ENCODE measurements at places on chromosomes 6 and 20.

DNA sequence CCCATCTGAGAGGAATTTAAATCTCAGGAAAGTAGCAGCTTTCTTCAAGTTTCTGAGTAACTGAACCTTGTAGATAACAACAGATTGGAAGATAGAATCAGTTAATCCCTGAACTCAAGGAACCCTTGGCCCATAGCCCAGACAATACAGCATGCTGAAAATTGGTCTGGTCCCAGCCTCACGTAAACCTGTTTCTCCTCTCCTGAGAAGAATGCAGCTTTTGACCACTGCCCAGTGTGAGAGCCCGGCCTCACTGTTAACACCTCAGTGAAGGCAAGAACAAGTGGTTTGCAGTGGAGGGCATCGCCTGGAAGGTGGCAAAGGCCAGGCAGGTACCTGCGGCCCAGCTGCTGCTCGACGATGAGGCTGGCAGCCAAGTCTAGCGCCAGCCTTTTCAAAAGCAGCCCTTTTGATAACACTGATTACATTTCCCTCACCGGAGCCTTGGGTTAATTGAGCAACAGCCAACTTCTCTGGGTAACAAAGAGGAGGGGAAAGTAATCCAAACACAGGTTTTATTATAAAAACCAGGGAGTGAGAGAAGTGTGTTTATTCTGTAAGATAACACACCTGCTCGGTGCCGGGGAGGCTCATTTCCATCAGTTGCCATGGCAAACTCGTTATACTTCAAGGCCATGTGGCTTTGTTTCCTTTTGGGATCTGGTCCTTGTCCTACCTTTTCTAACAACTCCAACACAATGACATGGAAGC lies 54.0 kb downstream of the TRAF3IP2 start:
- peak; percentile 9 for DNase-seq

- no peak for DNase-seq
Measured at GRCh38 chr6:116881236-116881635, 4.2 kb downstream of the RFX6 start.

DNA sequence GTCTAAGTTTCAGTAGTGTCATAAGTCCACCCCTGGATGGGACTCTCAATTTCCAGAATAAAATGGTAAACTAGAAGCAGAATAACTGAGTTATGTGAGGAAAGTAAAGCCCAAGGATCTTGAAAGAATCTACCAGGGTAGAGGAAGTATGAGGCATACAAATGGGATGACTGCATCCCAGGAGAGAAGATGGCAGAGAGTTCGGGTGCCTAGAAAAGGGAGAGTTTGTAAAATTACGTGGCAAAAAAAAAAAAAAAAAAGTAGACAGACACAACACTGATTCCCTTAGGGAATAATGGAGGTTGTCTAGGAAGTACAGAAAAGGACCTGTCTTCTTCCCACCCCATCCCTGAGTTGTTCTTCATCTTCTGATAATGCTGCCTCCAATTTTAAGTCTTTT lies 3.4 kb downstream of the GABBR1 start:
- DNase-seq: no peak

DNA sequence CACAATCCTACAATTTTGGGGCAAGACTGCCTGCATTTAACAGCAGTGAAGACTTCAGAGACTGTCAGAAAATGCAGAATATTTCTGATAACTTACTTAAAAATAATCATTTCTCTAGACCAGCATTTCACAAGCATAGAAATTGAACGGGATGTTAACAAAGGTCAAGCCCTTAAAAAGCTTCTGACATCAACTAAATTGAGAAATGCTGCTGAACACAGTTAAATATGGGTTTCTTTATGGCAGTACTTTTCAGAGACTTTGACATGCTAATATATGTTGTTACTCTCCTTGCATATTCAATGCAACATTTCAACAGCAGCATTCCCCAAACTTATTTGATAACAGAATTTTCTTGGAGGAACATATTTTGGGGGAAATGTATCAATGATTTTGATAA lies 84.5 kb downstream of the KIF13A start:
- no peak for DNase-seq
